Spleen (tissue), 13 donors: ENCODE measurements at places on chromosomes 11 and 22. TPM values are rescaled to one million over a fixed set of nuclear protein-coding genes. Genes with fewer than 3 reads are reported as not detected.
A peak's percentile ranks its signal among the peaks of the same experiment; 100 is the strongest.

Gene C1QTNF5
- 29.0 TPM for polyA plus RNA-seq

GRCh38 chr11:33323421-33323820 lies 66.2 kb downstream of the HIPK3 start:
- no peak for DNase-seq

GRCh38 chr11:116215471-116216113 lies 557.2 kb downstream of the BUD13 start:
- DNase-seq = no peak

- peak; percentile 70 for DNase-seq
Observed at GRCh38 chr11:76156971-76157427, 49.3 kb downstream of the WNT11 start.

Gene PARVA
- 4.5 TPM for polyA plus RNA-seq

DNA sequence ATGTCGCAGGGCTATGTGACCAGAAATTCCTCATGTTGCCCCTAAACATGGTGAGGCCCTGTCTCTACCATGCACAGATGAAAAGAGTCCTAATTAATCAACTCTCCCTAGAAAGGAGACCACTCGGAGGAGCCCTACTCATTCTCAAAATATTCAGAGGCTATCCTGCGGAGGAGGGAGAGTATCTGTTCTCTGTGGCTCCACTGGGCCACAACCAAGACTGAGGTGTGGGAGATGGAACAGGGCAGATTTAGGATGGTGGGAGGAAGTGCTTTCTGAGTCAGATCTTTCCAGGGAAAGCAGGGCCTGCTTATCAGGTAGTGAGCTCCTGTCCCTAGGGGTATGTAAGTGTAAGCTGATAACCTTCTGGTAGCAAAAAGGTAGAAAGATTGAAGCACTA lies 37.0 kb upstream of the PRDM11 start:
- DNase-seq = no peak

GRCh38 chr11:33899400-33900037 lies 7.6 kb upstream of the LMO2 start:
- DNase-seq = no peak

Gene DAGLA
- 1.2 TPM for polyA plus RNA-seq

Gene CSNK2A3
- 0.21 TPM for polyA plus RNA-seq

DNA sequence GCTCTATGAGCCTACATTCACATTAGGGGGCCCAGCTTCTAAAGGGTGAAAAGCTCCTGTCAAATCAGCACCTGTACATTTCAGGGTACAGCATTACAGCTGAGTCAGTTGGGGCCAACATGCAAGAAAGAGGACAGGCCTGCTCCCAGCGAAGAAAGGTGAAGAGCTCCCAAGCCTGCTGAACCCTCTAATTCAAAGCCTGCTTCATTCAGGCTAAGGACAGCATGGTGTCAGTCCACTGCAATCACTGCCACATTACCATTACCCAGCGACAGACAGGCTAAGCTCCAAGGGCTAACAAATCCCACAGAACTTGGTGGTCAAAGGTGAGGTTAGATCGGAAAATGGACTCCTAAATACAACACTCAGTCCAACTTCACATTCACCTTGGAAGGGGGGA lies 65.4 kb upstream of the CHRM4 start:
- no peak for DNase-seq

GRCh38 chr22:45885941-45886395 lies 91.0 kb downstream of the WNT7B start:
- DNase-seq = peak; percentile 67

GRCh38 chr22:44304911-44305310 lies 7.8 kb downstream of the SHISAL1 start:
- no peak for DNase-seq

- no peak for DNase-seq
Observed at GRCh38 chr11:100776212-100776896, 89.3 kb downstream of the ARHGAP42 start.

DNA sequence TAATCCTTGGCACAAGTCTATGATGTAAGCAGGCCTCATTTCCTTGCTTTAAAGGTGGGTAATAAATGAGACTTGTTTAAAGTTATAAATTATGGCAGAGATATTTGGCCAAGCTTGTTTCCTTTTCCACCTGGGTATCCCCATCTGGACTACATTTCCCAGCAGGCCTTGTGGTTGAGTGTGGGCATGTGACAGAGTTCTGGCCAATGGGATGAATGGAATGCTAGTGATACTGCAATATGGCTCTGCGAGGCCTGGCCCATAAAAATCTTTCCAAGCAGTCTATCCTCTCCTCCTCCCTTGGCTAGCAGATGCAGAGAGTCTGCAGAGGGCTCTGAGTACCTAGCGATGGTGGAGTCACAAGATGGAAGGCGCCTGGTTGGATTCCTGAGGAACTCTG lies 102.5 kb downstream of the TIMP3 start:
- no peak for DNase-seq

- no peak for DNase-seq
Observed at GRCh38 chr11:71450939-71451338, 2.1 kb upstream of the NADSYN1 start.

DNA sequence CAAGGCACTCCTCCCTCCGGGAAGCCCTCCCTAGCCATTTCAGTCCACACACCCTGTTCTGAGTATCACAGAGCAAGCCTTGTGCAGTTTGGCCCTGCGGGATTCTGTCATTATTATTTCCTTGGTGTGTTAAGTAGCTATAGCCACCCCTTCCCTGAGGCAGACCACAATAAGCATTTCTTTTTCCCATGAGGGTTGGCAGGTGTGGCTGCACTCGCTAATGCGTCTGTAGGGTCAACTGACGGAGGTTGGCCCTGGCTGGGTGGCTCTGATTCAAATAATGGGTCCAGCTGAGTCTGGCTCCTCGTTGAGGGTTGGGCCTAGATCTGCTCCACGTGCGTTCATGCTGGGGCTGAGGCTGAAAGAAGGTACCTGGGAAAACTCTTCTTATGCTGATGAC lies 5.1 kb downstream of the F2 start:
- no peak for DNase-seq

Gene LDHAL6A
- not detected for polyA plus RNA-seq

Gene CCDC87
- polyA plus RNA-seq = 0.04 TPM

DNA sequence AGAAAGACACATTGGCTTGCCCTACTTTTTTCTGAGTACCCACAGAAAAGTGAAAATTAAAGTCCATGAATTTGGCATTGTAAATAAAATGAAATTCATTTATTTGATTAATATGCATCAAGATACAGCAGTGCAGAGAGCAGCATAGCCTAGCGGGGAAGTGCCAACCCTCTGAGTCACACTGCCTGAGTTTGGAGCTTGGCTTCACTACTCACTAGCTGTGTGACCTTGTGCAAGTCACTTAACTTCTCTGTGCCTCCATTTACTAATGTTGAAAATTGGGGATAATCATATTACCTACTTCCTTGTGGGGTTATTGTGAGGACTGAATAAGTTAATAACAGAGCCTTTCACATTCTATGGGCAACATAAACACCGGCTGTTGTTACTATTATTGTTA lies 111.5 kb upstream of the CSNK2A3 start:
- DNase-seq = no peak

DNA sequence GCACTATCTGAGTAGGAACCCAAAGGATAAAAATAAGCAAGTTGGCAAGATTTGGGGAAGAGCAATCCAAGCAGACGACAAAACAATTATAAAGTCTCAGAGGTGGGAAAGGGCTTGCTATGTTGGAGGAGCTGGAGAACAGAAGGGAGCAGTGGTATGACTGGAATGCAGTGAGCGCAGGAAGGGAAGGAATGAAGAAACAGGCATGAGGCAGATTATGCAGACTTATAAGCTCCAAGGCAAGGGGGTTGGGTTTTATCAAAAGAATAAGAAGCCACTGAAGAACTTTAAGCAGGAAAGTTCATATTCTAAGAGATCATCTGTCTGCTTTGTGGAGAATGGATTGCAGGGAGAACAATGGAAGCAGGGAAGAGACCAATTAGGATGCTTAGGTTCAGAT lies 31.7 kb downstream of the PGM2L1 start:
- DNase-seq = no peak

GRCh38 chr11:86743223-86744118 lies 56.9 kb upstream of the PRSS23 start:
- no peak for DNase-seq

- no peak for DNase-seq
Observed at GRCh38 chr22:43421046-43421665, 9.3 kb downstream of the MPPED1 start.

GRCh38 chr11:95835351-95835750 lies 45.1 kb downstream of the CEP57 start:
- DNase-seq = no peak

DNA sequence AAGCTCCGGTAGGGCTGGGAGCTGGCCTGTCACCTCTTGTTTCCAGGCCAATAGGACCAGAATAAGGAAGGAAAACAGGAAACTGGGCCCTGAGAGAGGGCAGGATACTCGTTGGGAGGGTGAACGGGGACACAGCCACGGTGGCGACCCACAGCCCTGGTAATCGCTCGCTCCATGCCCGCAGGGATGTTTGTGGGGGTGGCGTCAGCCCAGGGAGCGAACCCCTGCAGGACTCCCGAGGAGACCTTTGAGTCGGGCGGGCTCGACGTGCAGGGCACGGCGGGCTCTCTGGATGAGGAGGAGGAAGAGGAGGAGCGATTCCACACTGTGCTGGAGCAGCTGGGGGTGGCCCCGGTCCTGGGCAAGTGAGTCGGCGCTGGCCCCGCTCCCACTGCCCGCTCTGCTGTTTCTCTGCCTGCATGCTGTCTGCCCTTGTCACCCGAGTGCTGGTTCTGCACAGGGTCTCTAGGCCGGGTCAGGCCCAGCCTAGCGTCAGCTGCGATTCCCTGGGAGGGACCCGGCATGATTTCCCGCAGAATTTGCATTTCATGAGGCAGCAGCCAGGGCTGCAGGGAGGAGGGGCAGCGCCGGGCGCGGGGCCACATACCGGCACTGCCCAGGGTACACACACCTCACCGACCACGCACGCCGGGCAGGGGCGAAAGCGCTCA lies 1.6 kb downstream of the CRACR2B start:
- DNase-seq = peak; percentile 90

Gene TSPAN32
- polyA plus RNA-seq = 14.1 TPM

DNA sequence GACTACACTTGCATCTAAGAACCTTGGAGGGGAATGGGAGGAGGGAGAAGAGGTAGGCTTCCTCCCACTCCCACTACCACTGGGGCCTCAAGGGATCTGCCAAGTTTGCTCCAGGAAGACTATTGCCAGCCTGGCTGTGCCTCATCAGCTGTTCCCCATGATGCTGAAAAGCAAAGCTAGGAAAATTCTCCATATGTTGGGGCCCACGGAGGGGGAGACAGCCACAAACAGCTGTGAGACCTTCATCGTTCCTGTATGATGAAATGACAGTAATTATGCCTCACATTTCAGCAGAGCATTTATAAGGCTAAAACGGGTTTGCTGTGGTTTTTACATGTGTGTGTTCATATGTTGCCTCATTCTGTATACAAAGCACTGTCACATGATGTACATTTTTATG lies 6.7 kb downstream of the DSCAML1 start:
- DNase-seq = no peak
